ENCODE measurements at places on chromosomes 4 and X.

DNA sequence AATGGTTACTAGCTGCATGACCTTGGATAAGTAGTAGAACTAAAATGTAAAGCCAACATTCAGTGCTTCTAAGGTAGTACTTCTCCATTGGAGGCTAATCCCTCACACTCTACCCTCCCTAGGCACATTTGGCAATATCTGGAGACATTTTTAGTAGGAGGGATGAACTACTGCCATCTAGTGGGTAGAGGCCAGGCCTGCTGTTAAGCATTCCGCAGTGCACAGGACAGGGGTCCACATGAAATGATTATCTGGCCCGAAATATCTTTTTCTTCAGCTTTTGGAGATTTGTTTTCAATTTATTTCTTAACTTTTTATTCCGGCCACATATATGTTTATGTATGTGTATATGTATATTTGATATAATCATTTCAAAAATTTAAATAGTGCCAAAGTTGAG lies 36.0 kb upstream of the SPANXC start:
- DNase-seq = no peak

DNA sequence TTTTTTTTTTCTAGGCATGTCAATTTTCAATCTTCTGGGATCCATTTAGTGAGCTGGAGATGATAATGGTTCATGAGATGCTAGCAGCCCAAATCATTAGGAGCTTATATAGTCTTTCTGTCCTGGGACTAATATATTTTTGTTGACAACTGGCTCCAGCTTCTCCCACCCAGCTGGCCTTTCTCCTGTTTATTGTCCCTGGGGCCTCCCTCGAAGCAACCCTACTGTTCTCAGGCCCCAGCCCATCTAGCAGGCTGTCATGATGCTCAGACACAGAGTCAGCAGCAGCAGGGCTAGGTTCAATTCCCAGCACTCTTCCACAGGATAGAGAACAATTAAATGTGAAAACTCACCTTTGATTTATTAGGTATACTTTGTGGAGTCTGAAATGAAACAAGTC lies 127.6 kb upstream of the MID1 start:
- DNase-seq = no peak

DNA sequence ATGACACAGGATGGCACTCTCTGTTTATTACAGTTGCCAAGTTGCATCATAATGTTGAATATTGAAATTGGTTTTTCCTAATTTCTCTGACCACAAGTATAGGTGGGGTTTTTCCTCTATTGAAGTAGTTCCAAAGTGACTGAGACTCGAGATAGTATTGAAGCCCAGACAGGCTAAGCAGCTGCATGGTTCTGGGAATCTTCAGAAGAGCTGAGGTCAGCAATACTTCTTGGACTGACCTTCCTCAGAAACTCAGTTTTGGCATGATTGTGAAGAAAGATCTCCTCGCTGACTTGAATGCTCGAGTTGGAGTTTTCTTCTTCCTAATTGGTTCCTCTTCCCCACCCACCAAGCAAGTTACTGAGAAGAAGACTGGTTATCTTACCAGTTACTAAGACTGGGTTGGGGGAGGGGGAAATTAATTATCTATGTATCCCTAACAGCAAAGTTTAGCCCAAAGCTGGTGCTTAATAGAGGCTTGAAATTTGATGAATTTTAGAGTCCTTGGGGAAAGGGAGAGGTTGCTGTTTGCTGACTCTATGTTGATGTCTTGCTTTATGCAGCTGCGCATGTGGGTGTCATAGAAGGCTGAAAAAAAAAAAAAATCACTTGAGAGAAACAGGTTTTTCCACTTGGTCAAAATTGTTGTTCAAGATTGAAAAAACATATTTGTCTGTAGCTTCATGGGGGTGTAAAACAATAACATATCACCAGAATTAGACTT lies 91.1 kb downstream of the P2RY10 start:
- no peak for DNase-seq

GRCh38 chrX:101203761-101204351 lies 15.7 kb upstream of the DRP2 start:
- no peak for DNase-seq

GRCh38 chr4:187393531-187394344 lies 601.8 kb upstream of the ZFP42 start:
- no peak for DNase-seq

DNA sequence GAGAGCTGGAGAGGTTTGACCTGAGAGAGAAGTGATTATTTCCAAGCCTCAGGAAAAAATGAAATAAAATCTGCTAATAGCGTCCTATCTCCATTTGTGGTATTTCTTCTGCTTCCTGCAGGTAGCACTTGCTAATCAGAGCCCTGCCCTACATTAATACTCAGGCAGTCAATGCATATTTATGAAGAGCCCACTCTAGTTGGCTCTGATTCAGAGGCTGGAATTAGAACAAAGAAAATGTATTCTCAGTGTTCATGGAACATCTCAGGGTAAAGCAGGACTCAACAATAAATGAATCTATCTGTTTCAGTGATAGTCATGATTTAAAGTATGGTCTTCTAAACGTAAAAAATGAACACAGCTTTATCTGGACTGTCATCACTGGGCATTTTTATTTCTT lies 1.4 kb upstream of the ATP8A1 start:
- no peak for DNase-seq

- no peak for DNase-seq
Observed at GRCh38 chr4:102403116-102403515, 57.8 kb upstream of the SLC39A8 start.

All from activated naive CD4-positive, alpha-beta T cell treated with Interleukin-2 at 50 U/mL for 16 hours (primary cell).